ENCODE measurements at places on chromosomes 5 and 9. TPM values are rescaled to one million over a fixed set of nuclear protein-coding genes. Genes with fewer than 3 reads are reported as not detected.

The GAS1 gene
- 1.2 TPM for total RNA-seq

The PCDHB2 gene
- 3.5 TPM for total RNA-seq

The TAF11L10 gene
- not detected for total RNA-seq

The PNPLA7 gene
- 0.47 TPM for total RNA-seq

The NUTM2F gene
- total RNA-seq, result not detected

The PCDHA11 gene
- 0.09 TPM for total RNA-seq

The OR1N1 gene
- not detected for total RNA-seq

The SV2C gene
- total RNA-seq, result not detected

The XPA gene
- total RNA-seq, result 8.8 TPM

The IFNB1 gene
- not detected for total RNA-seq

The PCDHGA11 gene
- 10.1 TPM for total RNA-seq

The PRLR gene
- not detected for total RNA-seq

The PAX5 gene
- not detected for total RNA-seq

The GPR151 gene
- total RNA-seq, result not detected

The HACD4 gene
- 0.56 TPM for total RNA-seq

The GPX3 gene
- 3.8 TPM for total RNA-seq

The SPAAR gene
- total RNA-seq, result 10.4 TPM

The RNF224 gene
- total RNA-seq, result not detected

The SOHLH1 gene
- not detected for total RNA-seq

The ADAMTS12 gene
- total RNA-seq, result 16.9 TPM

The ARHGEF28 gene
- 106 TPM for total RNA-seq

The PLPP7 gene
- total RNA-seq, result 3.3 TPM

The RXRA gene
- 10.8 TPM for total RNA-seq

The HTR1A gene
- total RNA-seq, result not detected

The ECPAS gene
- total RNA-seq, result 142 TPM

The ACER2 gene
- total RNA-seq, result 14.0 TPM

The TMEM174 gene
- not detected for total RNA-seq

All from endothelial cell of coronary artery (primary cell).